ENCODE measurements at places on chromosomes 4 and X. TPM values are rescaled to one million over a fixed set of nuclear protein-coding genes. Genes with fewer than 3 reads are reported as not detected.

- H3K27ac ChIP-seq, result no peak overlapping the region
- DNase-seq, result no peak
- H3K4me1 ChIP-seq, result no peaks in the 10 kb centered on the region
- H3K4me3 ChIP-seq, result no peak overlapping the region
- no peaks in the 10 kb centered on the region for H3K27me3 ChIP-seq
- H3K36me3 ChIP-seq, result peaks cover 19% of the 10 kb centered on the region
Observed at GRCh38 chr4:88043001-88043400, 35.6 kb downstream of the PKD2 start.

DNA sequence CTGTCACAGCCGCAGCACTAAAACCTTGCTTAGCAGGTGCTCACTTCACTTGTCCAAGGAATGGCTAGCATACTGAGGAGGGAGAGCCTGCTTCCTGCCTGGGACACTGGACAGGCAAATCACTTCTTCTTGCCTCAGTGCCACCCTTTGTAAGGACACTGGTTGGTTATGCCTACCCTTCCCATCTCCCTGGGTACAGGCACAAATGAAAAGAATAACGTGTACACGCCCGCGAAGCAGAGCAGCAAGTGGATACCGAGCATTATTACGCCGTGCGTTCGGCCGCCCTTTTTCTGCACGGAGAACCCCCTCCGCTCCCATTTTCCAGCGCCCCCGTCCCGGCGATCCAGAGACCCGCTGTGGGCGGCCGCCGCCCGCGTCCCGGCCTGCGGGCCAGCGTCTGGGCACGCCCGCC lies 338 bp upstream of the KLHL2 start:
- H3K27me3 ChIP-seq, result no peaks in the 10 kb centered on the region
- no peak for DNase-seq
- peak overlapping the region; percentile 79 for H3K27ac ChIP-seq
- H3K4me1 ChIP-seq, result peaks cover 68% of the 10 kb centered on the region

DNA sequence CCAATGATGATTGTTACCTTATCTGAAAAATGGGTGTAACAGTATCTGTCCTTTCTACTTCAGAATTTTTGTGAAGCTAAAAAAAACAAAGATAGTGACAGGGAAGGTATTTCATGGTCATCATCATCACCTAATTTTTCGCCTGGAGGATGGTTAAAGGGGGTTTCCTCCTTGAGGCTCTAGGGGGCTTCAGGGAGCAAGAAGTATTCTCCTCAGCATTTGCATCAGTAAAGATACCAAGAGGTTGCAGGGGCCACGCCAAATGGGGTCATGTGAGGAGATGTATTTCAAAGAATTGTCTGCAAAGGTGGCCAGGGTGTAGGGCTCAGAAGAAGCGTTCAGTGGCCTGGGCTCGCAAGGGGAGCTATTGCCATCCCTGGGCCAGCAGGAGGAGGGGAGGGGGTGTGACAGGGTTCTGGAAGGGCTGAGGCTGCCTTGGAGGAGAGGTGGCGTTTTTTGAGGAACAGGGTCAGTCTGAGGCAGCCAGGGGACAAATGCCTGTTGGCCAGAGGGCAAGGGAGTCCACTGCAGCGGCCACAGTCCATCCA lies 7.3 kb upstream of the NSG1 start:
- no peak overlapping the region for H3K4me3 ChIP-seq
- no peak for DNase-seq
- peaks cover 22% of the 10 kb centered on the region for H3K27me3 ChIP-seq
- H3K4me1 ChIP-seq, result no peaks in the 10 kb centered on the region

DNA sequence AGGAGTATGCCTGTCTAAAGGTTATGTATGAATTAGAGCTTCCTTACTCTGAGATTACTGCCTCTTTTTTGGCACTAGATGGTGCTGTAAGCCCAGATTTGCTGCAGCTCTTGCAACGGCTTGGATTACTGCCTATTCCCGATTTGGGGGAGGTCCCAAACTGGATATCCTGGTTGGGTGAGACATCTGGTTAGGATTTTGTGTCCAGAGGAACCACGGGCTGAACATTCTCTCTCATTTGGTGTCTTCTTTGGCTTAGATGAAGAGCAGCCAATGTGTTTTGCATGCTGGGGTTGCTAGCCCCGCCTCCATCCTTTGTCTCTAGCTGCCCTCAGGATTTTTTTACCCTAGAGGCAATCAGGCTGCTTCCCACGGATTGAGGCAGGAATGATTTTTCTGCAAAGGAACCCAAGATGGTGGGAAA lies 31.9 kb downstream of the F8A1 start:
- H3K36me3 ChIP-seq, result no peaks in the 10 kb centered on the region
- peak overlapping the region; percentile 68 for H3K4me3 ChIP-seq
- no peak overlapping the region for H3K27ac ChIP-seq
- H3K27me3 ChIP-seq, result peaks cover 15% of the 10 kb centered on the region

GRCh38 chr4:95059663-95060062 lies 301.9 kb downstream of the BMPR1B start:
- no peak overlapping the region for H3K27ac ChIP-seq
- H3K4me3 ChIP-seq, result no peak overlapping the region
- no peak for DNase-seq
- H3K36me3 ChIP-seq, result no peaks in the 10 kb centered on the region
- no peaks in the 10 kb centered on the region for H3K27me3 ChIP-seq

DNA sequence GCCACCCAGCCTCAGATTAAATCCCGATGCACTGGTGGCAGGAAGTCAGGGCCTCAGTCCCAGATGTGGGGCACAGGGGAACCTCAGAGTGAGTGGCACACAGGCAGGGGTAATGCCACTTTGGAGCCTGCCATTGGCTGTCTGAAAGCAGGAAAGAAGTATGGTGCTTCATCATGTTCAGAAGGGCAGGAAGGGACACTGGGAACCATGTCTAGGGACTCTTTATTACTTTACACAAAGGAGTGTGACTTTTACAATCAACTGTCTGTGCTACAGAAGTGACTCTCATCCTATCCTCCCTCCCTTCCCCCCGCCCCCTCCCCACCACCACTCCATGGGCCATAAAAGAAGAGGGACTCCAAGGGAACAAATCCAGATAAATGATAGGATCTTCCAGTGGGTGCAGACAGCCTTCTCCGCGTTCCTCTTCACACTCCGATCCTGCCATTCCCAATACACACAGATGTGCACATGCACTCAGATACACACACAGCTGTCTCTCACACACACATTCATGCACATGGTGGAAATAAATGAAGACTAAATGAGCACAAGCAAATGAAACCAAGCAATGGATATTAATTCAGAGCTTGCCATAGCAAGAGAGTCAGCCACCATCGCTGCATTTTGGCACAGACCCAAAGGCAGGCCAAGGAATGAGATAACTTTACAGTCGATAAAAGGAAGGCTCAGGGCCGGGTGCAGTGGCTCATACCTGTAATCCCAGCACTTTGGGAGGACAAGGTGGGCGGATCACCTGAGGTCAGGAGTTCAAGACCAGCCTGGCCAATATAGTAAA lies 2.5 kb upstream of the TMEM154 start:
- no peak overlapping the region for H3K4me3 ChIP-seq
- no peaks in the 10 kb centered on the region for H3K27me3 ChIP-seq
- H3K36me3 ChIP-seq, result peaks cover 3% of the 10 kb centered on the region
- peaks cover 70% of the 10 kb centered on the region for H3K4me1 ChIP-seq
- DNase-seq, result no peak

GRCh38 chr4:77952457-77952856 lies 89.8 kb downstream of the MRPL1 start:
- H3K27me3 ChIP-seq, result peaks cover 1% of the 10 kb centered on the region
- H3K36me3 ChIP-seq, result peaks cover 24% of the 10 kb centered on the region
- no peak overlapping the region for H3K4me3 ChIP-seq
- DNase-seq, result no peak
- peaks cover 6% of the 10 kb centered on the region for H3K4me1 ChIP-seq
- H3K27ac ChIP-seq, result no peak overlapping the region

GRCh38 chr4:31194823-31195222 lies 474.7 kb downstream of the PCDH7 start:
- no peaks in the 10 kb centered on the region for H3K36me3 ChIP-seq
- no peak for DNase-seq
- no peaks in the 10 kb centered on the region for H3K27me3 ChIP-seq
- no peaks in the 10 kb centered on the region for H3K4me1 ChIP-seq
- no peak overlapping the region for H3K27ac ChIP-seq

- no peak overlapping the region for H3K4me3 ChIP-seq
- H3K4me1 ChIP-seq, result no peaks in the 10 kb centered on the region
- no peak overlapping the region for H3K27ac ChIP-seq
- no peaks in the 10 kb centered on the region for H3K36me3 ChIP-seq
- no peaks in the 10 kb centered on the region for H3K27me3 ChIP-seq
- DNase-seq, result no peak
Observed at GRCh38 chr4:20217521-20217920, 34.2 kb upstream of the SLIT2 start.

- H3K27ac ChIP-seq, result no peak overlapping the region
- no peak for DNase-seq
- H3K4me3 ChIP-seq, result no peak overlapping the region
- H3K4me1 ChIP-seq, result no peaks in the 10 kb centered on the region
- no peaks in the 10 kb centered on the region for H3K27me3 ChIP-seq
- H3K36me3 ChIP-seq, result no peaks in the 10 kb centered on the region
Observed at GRCh38 chr4:182085051-182085480, 158.1 kb upstream of the TENM3 start.

DNA sequence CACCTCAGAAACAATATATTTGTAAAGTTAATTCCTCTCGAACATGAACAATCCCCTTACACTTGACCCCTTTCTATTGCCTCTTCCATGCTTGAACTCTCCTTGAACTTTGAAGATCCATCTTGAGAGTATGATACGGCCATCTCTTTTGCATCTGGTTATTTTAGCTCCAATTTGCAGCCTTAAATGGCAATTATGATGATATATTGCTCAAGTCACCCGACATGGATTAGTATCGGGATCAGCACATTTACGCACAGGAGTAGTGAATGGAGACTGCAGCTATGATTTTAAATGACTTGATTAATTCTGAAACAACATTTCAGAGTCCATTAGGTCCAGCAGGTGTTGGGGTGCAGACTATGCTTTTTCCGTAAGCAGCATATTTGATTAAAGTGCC lies 143.8 kb upstream of the PAQR3 start:
- no peak overlapping the region for H3K27ac ChIP-seq
- no peak for DNase-seq
- H3K27me3 ChIP-seq, result no peaks in the 10 kb centered on the region
- H3K36me3 ChIP-seq, result no peaks in the 10 kb centered on the region
- H3K4me1 ChIP-seq, result no peaks in the 10 kb centered on the region

Gene KIF4A
- 19.4 TPM for total RNA-seq

Gene VGLL1
- not detected for total RNA-seq

All from activated T-helper 1 cell treated with anti-CD3 and anti-CD28 coated beads, Interleukin-12 subunit alpha, Interleukin-12 subunit beta, Interleukin-2, Interleukin-4 antibody, amounts not matched to agents 30 ng/mL and 10 ng/mL and 1 ng/mL, durations not matched to agents 14 hours and 24 hours and 36 hours (primary cell).